CD8-positive, alpha-beta memory T cell (primary cell): ENCODE measurements at places on chromosomes 3 and 15. TPM values are rescaled to one million over a fixed set of nuclear protein-coding genes. Genes with fewer than 3 reads are reported as not detected.

GRCh38 chr3:29279806-29280205, 1.1 kb upstream of the RBMS3 start:
- H3K36me3 ChIP-seq: no peaks in the 10 kb centered on the region
- H3K27me3 ChIP-seq: no peaks in the 10 kb centered on the region
- no peak overlapping the region for H3K4me3 ChIP-seq

DNA sequence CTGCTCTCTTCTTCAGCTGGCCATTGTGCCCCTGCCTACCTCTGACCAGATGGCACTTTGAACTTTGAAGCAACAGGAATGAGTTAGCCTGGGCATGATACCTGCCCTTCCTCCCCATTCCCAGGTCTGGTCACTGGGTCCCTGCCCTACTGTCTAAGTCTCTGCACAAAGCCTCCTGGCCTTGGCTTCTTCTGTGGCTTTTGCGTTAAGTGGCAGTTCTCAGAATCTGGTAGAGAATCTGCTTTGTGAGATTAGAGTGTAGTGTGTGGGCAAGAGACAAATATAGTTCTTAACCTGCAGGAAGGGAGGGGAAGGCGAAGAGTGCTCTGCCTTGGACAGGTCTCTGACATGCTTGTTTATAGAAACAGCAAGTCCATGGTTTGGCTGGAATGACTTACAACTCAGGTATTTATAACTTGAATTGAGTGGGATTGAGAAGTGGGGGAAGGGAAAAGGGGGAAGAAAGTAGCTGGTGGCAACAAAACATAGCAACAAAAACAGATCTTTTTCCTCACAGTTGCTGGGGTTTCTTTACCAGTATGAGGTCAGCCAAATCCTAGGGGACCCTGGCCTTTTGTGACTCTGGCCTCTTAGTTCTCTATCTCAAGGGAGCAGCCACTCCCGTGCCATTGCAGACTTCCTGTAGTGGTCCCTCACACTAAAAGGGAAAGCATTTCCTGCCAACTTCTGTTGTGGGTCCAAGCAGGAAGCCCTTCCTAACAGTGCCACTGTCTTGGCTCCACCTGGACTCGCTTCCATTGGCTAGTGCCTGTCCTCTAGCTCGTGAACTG, 16.7 kb downstream of the MAPKBP1 start:
- no peak for DNase-seq
- peaks cover 22% of the 10 kb centered on the region for H3K4me1 ChIP-seq
- no peak overlapping the region for H3K27ac ChIP-seq

DNA sequence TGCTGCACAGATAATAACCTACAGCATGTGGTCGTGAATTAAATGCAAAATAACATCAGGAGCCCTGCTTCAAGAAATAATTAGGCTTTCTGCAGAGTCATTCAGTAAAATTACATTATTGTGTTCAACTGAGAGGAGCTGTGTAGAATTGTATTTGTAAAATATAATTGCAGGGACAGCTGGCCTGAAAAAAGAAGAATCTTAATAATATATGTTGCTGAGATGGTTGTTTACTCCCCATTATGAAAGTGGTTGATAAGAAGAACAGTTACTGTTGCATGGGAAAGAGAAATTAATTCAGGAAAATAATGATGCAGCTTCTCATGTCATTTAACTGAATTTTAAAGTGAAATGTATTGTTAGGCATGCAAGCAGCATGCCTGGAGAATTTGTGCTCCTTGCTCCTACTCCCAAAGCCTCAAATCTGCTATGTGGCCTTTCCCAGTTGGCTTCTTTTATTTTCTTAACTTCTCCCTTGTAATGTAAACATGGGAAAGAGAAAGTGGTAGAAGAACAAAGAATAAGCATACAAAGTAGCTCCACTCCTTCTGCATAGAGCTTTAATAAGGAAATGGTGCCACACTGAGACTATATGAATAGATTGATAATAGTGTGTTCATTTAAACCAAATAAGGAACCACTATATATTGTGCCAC, 100.1 kb downstream of the VGLL3 start:
- H3K27me3 ChIP-seq: no peaks in the 10 kb centered on the region
- no peaks in the 10 kb centered on the region for H3K4me1 ChIP-seq
- H3K27ac ChIP-seq: no peak overlapping the region
- no peaks in the 10 kb centered on the region for H3K36me3 ChIP-seq
- no peak for DNase-seq
- H3K4me3 ChIP-seq: no peak overlapping the region

DNA sequence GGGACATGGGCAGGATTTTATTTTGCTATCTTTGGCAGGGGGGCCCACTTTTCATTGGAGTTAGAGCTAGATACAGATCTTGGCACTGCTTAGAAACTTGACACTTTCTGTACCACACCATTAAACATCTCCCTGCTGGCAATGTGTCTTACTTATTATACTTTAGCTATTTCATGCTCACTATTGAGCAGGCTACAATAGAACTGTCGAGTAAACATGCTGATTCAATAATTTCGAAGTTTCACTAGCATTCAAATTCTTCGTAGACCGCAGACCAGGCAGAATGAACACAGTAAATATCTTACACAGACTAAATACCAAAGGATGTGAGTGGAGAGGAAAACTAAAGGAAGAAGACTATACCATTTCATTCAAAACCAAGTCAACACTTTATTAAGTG, 180.8 kb downstream of the UNC13C start:
- no peaks in the 10 kb centered on the region for H3K27me3 ChIP-seq
- H3K27ac ChIP-seq: no peak overlapping the region
- H3K4me3 ChIP-seq: no peak overlapping the region
- no peak for DNase-seq
- H3K4me1 ChIP-seq: no peaks in the 10 kb centered on the region
- H3K36me3 ChIP-seq: no peaks in the 10 kb centered on the region

- no peak for DNase-seq
- peaks cover 5% of the 10 kb centered on the region for H3K4me1 ChIP-seq
- H3K27ac ChIP-seq: no peak overlapping the region
- H3K36me3 ChIP-seq: no peaks in the 10 kb centered on the region
- no peaks in the 10 kb centered on the region for H3K27me3 ChIP-seq
Observed at GRCh38 chr15:95284492-95284891, 1046.0 kb upstream of the NR2F2 start.

DNA sequence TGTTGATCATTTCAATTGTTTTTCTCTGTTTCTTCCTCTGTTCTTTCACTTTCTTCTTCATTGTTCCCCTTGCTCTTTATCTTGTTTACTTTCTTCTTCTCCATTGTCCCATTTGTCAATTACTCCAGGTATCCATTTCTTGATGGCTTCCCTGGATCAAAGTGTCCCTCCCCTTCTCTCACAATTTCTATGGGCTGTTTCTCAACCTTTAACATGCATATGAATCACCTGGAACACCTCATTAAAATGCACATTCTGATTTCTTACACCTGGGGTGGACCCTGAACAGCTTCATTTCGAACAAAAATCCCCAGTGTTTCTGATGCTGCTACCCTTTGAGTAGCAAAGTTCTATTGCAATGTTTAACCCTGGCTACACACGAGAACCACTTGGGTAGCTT, 454.8 kb downstream of the EPHA6 start:
- H3K36me3 ChIP-seq: no peaks in the 10 kb centered on the region
- no peak for DNase-seq
- H3K4me1 ChIP-seq: no peaks in the 10 kb centered on the region
- no peak overlapping the region for H3K27ac ChIP-seq
- H3K27me3 ChIP-seq: no peaks in the 10 kb centered on the region

DNA sequence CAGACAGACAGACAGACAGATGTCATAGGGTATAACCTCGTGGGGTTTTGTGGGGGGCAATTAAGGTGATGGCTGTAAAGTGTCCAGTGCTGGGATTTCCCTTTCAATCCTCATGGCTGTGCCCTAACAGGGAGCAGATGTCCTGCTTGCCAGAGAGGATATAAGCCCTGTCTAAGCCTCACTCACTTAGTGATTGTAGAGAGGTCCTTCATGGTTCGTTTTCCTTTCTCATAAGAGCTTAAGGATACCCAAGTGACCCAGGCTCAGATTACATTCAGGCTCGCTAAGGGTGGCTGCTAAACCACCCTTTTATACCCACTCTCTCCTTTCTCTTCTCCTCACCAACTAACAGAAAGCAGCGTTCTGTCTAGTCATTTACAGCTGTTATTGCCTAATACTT, 19.2 kb downstream of the LYSMD2 start:
- no peaks in the 10 kb centered on the region for H3K27me3 ChIP-seq
- H3K36me3 ChIP-seq: no peaks in the 10 kb centered on the region
- no peak overlapping the region for H3K27ac ChIP-seq
- no peaks in the 10 kb centered on the region for H3K4me1 ChIP-seq

DNA sequence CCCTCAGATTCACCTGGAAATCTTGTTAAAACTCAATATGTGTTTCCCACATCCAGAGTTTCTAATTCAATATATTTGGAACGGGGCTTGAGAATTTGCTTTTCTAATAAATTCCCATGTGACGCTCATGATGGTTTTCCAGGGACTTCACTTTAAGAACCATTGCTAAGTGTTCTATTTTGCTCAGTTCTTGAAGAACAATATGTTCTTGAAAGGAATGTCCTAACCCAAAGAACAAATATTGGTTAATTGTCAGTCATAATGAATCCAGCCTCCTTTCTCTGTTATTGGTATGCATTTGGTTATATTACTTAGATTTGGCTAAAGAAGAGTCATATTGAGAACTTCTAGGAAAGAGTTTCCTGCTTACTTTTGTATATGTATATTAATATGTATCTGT, 4.4 kb upstream of the PLSCR2 start:
- no peaks in the 10 kb centered on the region for H3K36me3 ChIP-seq
- no peak overlapping the region for H3K4me3 ChIP-seq
- H3K27me3 ChIP-seq: no peaks in the 10 kb centered on the region

DNA sequence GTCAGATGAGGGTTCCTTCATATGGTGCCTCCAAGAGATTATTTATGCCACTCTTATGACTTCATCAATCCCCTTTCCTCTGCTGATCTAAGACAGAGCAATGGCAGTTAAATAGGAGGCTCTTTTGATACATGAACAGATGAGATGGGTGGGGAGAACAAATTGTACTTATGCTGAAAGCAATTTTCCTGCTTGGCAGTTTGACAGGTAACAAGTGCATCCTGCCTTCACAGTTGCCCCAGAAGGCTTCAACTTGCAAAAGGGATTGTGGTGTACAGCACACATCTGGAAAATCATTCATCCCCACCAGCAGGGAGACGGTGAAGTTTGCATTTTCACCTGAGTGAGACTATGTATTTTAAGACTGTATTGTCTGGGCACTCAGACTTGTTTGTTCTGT, 27.3 kb downstream of the ENTPD3 start:
- H3K36me3 ChIP-seq: no peaks in the 10 kb centered on the region
- H3K27ac ChIP-seq: no peak overlapping the region
- no peaks in the 10 kb centered on the region for H3K4me1 ChIP-seq

- H3K4me1 ChIP-seq: peaks cover 20% of the 10 kb centered on the region
- H3K36me3 ChIP-seq: no peaks in the 10 kb centered on the region
- no peak for DNase-seq
- no peaks in the 10 kb centered on the region for H3K27me3 ChIP-seq
Observed at GRCh38 chr3:115160295-115160694, 13.2 kb upstream of the ZBTB20 start.

GRCh38 chr15:101458158-101458900, 31.2 kb downstream of the PCSK6 start:
- H3K4me3 ChIP-seq: no peak overlapping the region
- H3K27ac ChIP-seq: no peak overlapping the region
- no peak for DNase-seq
- no peaks in the 10 kb centered on the region for H3K4me1 ChIP-seq
- H3K36me3 ChIP-seq: no peaks in the 10 kb centered on the region

GRCh38 chr3:131922356-131922755, 112.5 kb downstream of the CPNE4 start:
- no peaks in the 10 kb centered on the region for H3K27me3 ChIP-seq
- H3K4me1 ChIP-seq: no peaks in the 10 kb centered on the region
- H3K36me3 ChIP-seq: no peaks in the 10 kb centered on the region

GRCh38 chr3:188693435-188693834, 478.3 kb upstream of the TPRG1 start:
- no peak for DNase-seq
- no peak overlapping the region for H3K27ac ChIP-seq
- no peak overlapping the region for H3K4me3 ChIP-seq
- H3K27me3 ChIP-seq: no peaks in the 10 kb centered on the region
- no peaks in the 10 kb centered on the region for H3K4me1 ChIP-seq

DNA sequence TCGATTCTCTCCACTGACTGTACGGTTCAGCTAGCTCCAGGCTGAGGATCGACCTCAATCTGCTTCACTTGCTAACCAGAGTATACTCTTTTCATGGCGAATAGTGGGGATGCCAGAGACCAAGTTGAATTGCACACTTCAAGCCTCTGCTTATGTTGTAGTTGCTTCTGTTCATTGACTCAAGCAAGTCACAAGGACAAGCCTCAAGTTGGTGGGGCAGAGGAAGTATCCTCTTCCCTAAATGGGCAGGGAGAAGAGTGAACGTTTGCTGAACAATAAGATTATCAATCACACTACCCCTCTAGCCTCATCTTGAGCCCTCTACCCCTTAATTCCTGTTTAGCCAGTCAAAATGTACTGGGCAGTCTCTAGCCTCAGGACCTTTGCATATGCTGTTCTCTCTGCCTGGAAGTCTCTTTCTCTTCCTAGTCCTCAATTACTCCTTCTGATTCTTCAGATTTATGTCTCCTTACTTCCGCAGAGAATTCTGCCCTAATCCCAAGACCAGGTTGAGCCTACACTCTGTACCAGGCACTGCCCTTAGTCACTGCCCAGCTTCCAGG, 390.4 kb upstream of the PROK2 start:
- H3K27me3 ChIP-seq: no peaks in the 10 kb centered on the region
- no peaks in the 10 kb centered on the region for H3K36me3 ChIP-seq

- no peak overlapping the region for H3K27ac ChIP-seq
- no peaks in the 10 kb centered on the region for H3K36me3 ChIP-seq
- H3K4me1 ChIP-seq: no peaks in the 10 kb centered on the region
- no peaks in the 10 kb centered on the region for H3K27me3 ChIP-seq
- no peak overlapping the region for H3K4me3 ChIP-seq
Observed at GRCh38 chr3:70519026-70519425, 206.6 kb upstream of the MDFIC2 start.

- no peaks in the 10 kb centered on the region for H3K4me1 ChIP-seq
- no peak overlapping the region for H3K4me3 ChIP-seq
- no peak for DNase-seq
Observed at GRCh38 chr3:98778852-98779413, 15.8 kb downstream of the ST3GAL6 start.

GRCh38 chr3:190252080-190252479, 70.2 kb downstream of the CLDN1 start:
- H3K36me3 ChIP-seq: no peaks in the 10 kb centered on the region
- H3K27ac ChIP-seq: no peak overlapping the region
- H3K4me3 ChIP-seq: no peak overlapping the region
- no peaks in the 10 kb centered on the region for H3K27me3 ChIP-seq

PCCB gene
- total RNA-seq: 40.6 TPM

SCAANT1 gene
- not detected for total RNA-seq

ERC2 gene
- total RNA-seq: not detected

CYB561D2 gene
- total RNA-seq: 32.4 TPM

PCLAF gene
- 90.3 TPM for total RNA-seq

CFAP91 gene
- total RNA-seq: 0.64 TPM

LEKR1 gene
- total RNA-seq: 0.55 TPM

CNTN3 gene
- not detected for total RNA-seq

IL16 gene
- total RNA-seq: 73.8 TPM

TMEM45A gene
- 0.44 TPM for total RNA-seq

SHQ1 gene
- 36.0 TPM for total RNA-seq
